ENCODE measurements at places on chromosomes 1 and 21.

GRCh38 chr1:40838980-40839942 is 22.9 kb downstream of the CITED4 start:
- DNase-seq, result no peak

DNA sequence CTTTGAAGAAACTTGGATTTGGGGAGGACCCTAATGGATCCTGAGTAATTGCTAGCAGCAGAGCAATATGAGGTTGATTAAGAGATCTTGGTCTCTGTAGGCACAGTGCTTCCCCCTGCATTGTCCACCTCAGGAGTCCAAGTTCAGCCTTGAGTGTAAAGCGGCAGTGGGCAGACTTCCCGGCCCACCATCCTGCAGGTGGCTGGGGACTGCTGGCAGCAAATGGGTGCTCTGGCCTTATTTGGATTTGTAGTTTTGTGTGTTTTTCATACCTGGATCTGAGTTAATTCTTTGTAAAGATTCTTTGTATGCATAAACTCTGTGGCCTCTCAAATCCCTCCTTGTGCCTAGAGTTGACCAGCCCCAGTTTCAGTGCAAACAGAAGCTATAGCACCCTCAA is 7.6 kb downstream of the BARHL2 start:
- no peak for DNase-seq

DNA sequence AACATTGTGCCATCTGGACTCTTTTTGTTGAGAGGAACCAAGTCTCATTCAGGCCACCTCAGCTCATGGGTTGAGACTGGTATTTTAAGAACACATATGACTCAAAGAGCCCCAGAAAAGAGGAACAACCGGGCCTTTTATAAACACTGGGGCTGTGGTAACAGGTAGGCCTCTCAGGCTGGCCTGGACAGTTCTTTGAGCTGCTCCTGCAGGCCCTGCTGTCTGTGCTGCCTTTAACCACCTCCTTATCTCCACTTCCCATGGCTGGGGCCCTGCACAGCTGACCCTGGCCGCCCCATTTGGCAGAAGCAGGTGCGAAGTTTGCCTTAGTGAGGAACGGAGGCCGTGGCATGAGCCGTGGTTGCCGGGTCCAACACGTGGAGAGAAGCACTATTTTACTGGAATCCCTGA is 163.3 kb downstream of the RHOU start:
- no peak for DNase-seq

DNA sequence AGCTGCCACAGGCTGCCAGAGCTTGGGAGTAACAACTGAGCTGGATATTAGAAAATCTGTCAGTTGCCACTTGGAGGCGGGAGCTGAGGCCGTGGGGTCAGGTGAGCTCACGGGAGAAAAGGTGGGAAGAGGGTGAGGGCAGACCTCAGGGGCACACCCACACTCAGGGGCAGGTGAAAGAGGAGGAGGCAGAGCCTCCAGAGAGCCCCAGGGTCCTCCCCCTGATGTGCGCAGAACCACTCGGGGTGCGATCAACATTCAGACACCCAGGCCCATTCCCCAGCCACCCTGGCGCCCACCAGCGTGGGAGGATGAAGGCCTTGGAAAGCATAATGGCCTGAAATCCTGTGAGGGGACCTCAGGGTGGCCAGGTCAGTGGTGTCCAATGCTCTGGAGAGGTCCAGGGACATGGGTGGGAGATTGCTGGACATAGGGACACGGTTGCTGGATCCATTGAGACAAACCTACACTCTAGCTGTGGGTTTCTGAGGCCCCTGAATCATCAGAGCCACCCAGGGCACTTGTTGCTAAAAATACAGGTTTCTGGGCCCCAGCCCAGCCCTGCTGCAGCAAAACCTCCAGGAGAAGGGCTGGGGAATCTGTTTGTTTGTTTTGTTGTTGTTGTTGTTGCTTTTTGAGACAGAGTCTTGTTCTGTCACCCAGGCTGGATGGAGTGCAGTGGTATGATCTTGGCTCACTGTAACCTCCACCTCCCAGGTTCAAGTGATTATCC is 49.4 kb upstream of the GPR153 start:
- no peak for DNase-seq

- no peak for DNase-seq
These were observed 621.2 kb upstream of the PRMT6 start for GRCh38 chr1:106435269-106435668.

DNA sequence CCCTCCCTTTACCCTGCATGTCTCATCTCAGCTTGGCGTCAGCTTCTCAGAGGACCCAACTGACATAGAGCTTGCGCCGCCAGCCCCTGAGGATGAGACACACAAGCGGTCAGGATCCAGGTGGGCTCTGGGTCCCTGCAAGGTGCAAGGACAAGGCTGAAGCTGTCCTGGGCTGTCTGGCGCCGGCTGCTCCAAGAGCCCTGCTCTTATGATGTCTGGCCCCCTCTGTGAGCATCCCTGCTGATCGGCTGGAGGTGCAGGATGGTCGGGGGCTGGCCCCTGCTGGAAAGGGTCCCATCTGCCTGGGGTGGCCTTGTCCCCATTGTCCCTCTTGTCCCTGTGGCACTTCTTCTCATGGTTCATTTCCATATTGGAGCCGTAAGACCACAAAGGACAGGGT is 479.0 kb downstream of the NPHP4 start:
- DNase-seq, result no peak

GRCh38 chr1:70528590-70529333 is 117.7 kb downstream of the CTH start:
- DNase-seq, result peak; percentile 76

DNA sequence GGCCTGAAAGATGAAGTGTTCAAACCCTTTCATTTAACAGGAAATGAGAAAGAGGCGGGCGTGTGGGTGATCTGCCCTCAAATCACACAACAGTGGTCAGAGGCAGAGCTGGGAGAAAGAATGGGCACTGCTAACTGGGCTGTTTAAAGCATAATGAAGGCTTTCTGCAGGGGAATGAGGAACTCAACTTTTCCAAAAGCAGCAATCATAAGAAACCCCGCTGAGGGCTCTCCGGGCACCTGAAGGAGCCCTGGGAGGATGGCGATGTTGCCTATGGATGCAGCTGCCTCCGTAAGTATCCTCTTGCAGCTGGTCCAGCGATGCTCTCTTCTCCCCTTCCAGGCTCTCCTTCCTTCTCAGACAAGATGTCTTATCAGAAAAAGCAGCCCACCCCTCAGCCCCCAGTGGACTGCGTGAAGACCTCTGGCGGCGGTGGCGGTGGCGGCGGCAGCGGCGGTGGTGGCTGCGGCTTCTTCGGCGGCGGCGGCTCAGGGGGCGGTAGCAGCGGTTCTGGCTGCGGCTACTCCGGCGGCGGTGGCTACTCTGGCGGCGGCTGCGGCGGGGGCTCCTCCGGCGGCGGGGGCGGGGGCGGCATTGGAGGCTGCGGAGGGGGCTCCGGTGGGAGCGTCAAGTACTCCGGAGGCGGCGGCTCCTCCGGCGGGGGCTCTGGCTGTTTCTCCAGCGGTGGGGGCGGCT is 1.2 kb downstream of the LORICRIN start:
- DNase-seq, result peak; percentile 35

- DNase-seq, result no peak
These were observed 22.4 kb upstream of the LRRC8C start for GRCh38 chr1:89610457-89611011.

- DNase-seq, result no peak
These were observed 2.7 kb downstream of the CELF3 start for GRCh38 chr1:151713874-151714273.

- no peak for DNase-seq
These were observed 204.2 kb upstream of the TMEM51 start for GRCh38 chr1:14949270-14949835.

- no peak for DNase-seq
These were observed 1.6 kb downstream of the TTC13 start for GRCh38 chr1:230976825-230977747.

GRCh38 chr1:147214325-147214724 is 10.8 kb downstream of the FMO5 start:
- no peak for DNase-seq

GRCh38 chr1:64228167-64228957 is 24.9 kb downstream of the UBE2U start:
- no peak for DNase-seq

DNA sequence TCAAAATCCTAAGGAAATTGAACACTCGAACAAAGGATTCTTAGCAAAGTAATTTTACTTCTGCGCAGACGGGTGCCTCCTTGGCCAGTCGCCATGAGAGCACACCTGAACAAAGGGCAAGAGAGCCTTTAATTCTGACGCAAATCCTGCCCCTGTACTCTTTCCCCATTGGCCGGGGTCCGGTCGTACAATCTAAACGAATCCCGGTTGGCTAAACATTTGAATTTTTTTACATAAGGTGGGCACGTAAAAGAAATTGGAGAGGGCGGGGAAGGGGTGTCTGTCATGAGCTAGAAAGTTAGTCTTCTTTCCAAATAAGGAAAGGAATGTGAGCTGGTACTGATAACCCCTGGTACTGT is 8.2 kb upstream of the IL22RA1 start:
- no peak for DNase-seq

GRCh38 chr1:47688461-47689296 is 250.8 kb downstream of the FOXD2 start:
- no peak for DNase-seq

DNA sequence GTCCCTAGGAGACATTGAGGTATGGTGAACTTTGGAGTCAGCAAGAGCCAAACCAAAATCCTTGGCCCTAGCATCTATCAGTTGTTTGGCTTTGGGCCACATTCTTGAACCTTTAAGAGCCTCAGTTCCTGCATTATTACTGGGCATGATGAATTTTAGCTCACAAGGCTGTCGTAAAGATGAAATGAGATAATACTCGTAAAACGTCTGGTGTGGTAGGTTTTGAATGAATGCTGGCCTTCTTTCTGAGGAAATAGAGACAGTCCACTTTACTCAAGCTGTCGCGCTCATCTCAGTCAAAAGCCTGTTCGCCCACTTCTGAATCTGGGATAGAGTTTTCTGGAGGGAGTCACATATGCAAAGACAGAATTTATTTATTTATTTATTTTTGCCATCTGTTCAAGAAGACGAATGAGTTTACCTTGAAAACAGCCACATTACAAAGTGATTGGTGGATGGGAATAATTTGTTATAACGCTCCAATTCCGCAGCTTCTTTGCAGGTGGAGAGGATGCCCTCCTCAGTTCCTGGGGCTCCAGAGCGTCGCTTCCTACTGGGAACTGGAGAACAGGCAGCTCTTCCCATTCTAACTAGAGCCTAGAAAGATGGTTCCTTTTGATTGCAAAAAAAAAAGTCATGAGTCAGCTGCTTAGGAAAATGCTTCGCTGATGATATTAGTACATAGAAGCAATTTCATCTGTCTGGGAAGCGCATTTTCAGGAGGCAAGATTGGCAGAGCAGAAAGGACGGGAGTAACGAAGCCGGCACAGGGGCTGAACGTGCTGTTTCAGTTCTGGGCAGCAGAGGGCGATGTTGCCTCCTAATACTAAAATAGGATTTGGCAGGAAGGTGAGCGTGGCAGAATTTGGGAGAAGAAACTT is 49.9 kb upstream of the CYP2J2 start:
- peak; percentile 84 for DNase-seq

GRCh38 chr1:14340002-14340785 is 258.3 kb upstream of the KAZN start:
- DNase-seq, result no peak

GRCh38 chr21:39670701-39671100 is 58.0 kb downstream of the B3GALT5 start:
- no peak for DNase-seq

GRCh38 chr1:242828828-242829227 is 304.3 kb upstream of the PLD5 start:
- DNase-seq, result no peak

GRCh38 chr1:152858062-152858461 is 1.7 kb upstream of the LCE7A start:
- no peak for DNase-seq

DNA sequence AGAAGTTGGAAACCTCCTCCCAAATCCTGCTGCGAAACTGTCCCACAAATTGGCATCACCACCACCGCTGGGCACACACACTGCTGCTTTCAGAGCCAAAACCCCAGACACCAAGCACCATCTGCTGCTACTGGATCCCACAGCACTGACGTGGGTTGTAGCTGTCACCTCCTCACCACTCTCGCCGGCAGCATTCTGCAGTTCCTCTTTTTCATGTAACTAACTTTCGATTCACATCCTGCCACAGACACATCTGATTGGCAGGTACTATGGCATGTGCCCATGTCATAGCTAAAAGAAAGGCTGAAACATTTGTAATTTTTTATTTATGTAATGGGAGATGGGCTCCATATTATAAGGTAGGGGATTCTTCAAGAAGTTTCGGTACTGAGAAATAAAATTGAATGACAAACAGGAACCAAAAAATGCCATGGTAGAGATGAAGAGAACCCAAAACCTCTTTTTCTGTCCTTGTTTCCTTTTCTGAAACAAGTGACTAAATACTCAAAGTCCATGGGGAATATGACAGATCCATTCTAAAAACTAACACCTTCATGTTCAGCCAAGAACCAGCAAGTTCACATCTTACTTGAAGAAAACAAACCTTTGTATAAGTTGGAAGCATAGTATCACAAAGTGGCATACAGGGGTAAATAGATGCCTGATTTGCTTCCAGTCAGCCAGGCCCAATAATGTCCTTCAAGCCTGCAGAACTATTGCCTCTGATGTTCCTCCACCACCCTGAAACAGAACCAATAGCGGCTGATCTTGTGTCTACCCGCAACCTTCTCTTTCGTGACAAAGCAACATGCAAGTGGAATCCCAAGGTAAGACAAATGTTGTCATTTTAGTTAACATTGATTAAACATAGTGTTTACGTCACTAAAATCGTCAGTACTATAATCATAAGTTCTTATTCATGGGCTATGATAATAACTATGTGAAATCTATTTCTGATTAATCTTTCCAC is 26.6 kb upstream of the RGS13 start:
- no peak for DNase-seq

GRCh38 chr1:198519639-198520501 is 20.6 kb downstream of the ATP6V1G3 start:
- no peak for DNase-seq

DNA sequence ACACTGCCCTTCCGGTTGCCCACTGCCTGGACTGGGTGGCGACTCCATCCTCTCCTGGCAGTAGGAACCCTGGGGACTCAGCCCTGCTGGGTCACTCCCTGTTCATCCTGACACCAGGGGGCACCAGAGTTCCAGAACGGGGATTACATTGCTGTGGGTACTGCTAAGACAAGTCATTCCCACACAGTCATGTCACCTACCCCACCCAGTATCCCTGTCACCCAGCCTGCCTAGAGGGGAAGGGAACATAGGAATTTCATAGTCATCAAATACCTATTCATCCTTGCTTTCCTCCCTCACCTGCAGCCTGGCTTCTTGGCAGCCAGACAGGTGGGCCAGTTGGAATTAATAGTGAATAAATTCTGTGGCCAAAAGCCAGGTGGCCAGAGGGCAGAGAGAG is 9.8 kb upstream of the SFN start:
- peak; percentile 91 for DNase-seq

GRCh38 chr1:33167650-33168447 is 14.0 kb downstream of the TRIM62 start:
- no peak for DNase-seq

GRCh38 chr21:33783187-33783979 is 132.2 kb downstream of the ATP5PO start:
- no peak for DNase-seq

GRCh38 chr1:172184506-172185191 is 235.8 kb upstream of the C1orf105 start:
- no peak for DNase-seq

- no peak for DNase-seq
These were observed 147.0 kb upstream of the FMN2 start for GRCh38 chr1:239944666-239945065.

GRCh38 chr1:214727274-214727673 is 124.3 kb downstream of the CENPF start:
- no peak for DNase-seq
